ENCODE measurements at places on chromosomes 3 and 15. TPM values are rescaled to one million over a fixed set of nuclear protein-coding genes. Genes with fewer than 3 reads are reported as not detected.

DNA sequence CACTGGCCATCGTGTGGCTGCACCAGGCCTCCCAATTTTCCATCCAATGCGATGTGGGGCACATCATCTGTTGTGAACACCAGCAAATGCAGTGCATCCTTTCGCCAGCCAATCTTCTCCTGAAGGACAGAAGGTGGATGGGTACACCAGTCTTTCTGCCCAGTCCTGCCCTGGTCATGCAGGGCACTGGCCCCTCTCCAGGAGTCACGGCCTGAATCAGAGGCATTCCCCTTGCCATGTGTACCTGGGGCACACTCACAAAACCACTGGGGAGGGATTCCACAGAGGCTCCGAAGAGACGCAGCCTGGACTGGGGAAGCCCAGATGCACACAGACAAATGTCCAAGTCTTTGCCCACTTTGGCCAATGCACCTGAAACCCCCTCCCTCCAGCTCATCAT is 65.8 kb downstream of the ITGB5 start:
- no peaks in the 10 kb centered on the region for H3K27me3 ChIP-seq
- H3K36me3 ChIP-seq, result no peaks in the 10 kb centered on the region
- no peak for DNase-seq
- no peaks in the 10 kb centered on the region for H3K4me1 ChIP-seq
- no peak overlapping the region for H3K27ac ChIP-seq
- no peak overlapping the region for H3K4me3 ChIP-seq

DNA sequence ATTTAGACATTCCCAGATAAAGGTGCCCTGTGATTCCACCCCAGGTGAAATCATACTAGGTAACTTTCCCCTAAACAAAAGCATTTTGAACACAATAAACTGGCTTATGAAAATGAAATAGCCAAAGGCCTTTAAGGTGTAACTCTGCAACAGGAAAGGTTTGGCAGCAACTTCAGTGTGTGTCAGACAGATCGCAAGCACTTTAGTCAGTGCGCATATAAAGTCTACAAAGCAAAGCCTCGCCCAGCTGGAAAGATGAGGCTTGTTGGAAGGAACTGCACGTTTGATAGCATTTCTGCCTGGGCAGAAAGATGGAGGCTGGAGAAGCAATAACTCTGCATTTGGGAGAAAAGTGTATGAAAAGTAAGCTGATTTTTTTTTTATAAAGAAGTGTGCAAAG is 57.9 kb downstream of the PRICKLE2 start:
- no peak for DNase-seq
- H3K4me3 ChIP-seq, result no peak overlapping the region
- H3K36me3 ChIP-seq, result no peaks in the 10 kb centered on the region
- no peaks in the 10 kb centered on the region for H3K4me1 ChIP-seq
- H3K27me3 ChIP-seq, result no peaks in the 10 kb centered on the region

- H3K4me3 ChIP-seq, result no peak overlapping the region
- peaks cover 5% of the 10 kb centered on the region for H3K27me3 ChIP-seq
- H3K36me3 ChIP-seq, result no peaks in the 10 kb centered on the region
- H3K4me1 ChIP-seq, result no peaks in the 10 kb centered on the region
- H3K27ac ChIP-seq, result no peak overlapping the region
Observed at GRCh38 chr3:22887664-22888291, 315.3 kb upstream of the UBE2E2 start.

DNA sequence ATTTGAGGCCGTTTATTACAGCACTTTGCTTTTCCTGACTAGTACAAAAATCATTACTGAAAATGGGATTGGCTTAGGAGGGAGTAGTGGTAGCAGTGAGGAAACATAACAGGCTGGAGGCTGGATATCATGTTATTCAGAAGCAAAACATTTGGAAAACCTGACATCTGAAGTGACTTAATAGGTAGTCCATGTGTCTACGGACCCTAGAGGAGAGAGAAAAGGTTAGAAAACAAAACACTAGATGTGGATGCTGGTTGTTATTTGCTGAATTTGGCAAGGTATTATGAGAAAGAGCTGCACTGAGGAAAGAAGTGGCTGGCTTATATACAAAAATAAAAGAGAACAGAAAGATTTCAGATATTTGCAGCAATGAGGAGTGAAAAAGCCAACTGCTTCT is 139.9 kb downstream of the MEX3B start:
- no peak overlapping the region for H3K4me3 ChIP-seq
- H3K4me1 ChIP-seq, result no peaks in the 10 kb centered on the region
- H3K36me3 ChIP-seq, result no peaks in the 10 kb centered on the region
- H3K27ac ChIP-seq, result no peak overlapping the region

DNA sequence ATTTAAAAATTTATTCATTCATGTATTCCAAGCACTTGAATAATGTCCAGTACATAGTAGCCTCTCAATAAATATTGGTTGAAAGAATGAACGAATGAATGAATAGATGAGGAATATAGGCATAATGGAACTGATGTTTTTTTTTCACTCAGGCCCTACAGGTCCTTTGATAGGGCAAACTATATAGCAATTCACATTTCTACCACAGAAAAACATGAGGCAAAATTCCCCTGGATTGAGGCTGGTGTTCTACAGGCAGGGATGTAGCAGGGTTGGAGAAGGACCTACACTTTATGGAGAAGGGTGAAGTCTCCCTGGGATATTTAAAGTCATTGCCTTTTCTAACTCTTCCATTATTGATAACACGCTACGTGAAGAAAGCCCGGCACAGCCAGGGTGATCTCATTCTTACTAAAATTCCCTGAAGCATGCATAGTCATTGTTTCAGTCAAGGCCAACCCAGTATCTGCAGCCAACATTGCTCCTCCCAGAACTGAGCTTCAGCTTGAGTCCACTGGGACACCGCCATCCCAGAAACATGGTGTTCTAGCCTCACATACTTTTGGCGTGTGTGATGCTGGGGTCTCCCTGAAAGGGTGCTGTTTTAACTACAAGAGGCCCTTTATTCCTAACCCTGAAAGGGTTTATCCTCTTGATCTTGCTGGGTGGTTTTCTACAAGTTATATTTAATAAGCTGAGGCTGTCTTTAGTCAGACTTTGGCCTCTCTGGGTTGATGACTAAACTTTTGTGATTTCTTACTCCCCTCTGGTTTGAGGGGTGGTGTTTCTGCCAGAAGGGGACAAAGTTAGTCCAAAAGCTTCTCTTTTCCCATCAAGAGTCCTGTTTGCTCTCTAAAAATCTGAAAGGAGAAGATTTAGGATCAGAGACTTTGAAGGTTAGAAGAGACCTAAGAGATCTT is 25.9 kb upstream of the FBN1 start:
- no peaks in the 10 kb centered on the region for H3K36me3 ChIP-seq
- DNase-seq, result no peak
- no peak overlapping the region for H3K4me3 ChIP-seq
- H3K4me1 ChIP-seq, result no peaks in the 10 kb centered on the region
- H3K27me3 ChIP-seq, result no peaks in the 10 kb centered on the region

KLHL40 gene
- total RNA-seq, result not detected
